ENCODE measurements at places on chromosomes 4 and X.

DNA sequence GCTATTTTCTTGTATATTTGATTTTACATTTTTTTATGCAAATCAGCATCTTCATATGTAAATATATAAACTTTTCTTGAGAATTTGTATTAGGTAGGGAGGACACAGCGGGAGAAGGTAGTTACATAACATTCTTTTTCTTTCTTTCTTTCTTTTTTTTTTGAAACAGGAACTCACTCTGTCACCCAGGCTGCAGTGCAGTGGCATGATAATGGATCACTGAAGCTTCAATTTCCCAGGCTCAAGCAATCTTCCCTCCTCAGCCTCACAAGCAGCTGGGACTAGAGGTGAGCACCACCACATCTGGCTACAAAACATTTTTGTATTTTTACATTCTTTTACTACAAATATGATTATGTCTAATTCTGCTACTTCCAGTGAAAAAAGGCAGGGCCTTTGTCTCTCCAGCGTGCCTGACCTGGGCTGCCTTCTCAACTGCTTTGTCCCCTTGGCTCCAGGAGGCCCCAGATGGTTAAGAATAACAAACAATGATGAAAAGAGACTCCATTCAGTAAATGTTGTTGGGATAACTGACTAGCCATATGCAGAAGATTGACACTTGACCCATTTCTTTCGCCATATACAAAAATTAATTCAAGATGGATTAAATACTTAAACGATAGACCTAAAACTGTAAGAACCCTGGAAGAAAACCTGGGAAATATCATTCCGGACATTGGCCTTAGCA is 46.5 kb upstream of the FAT4 start:
- no peak for DNase-seq

- DNase-seq: no peak
Observed at GRCh38 chr4:16297003-16297402, 70.7 kb upstream of the TAPT1 start.

DNA sequence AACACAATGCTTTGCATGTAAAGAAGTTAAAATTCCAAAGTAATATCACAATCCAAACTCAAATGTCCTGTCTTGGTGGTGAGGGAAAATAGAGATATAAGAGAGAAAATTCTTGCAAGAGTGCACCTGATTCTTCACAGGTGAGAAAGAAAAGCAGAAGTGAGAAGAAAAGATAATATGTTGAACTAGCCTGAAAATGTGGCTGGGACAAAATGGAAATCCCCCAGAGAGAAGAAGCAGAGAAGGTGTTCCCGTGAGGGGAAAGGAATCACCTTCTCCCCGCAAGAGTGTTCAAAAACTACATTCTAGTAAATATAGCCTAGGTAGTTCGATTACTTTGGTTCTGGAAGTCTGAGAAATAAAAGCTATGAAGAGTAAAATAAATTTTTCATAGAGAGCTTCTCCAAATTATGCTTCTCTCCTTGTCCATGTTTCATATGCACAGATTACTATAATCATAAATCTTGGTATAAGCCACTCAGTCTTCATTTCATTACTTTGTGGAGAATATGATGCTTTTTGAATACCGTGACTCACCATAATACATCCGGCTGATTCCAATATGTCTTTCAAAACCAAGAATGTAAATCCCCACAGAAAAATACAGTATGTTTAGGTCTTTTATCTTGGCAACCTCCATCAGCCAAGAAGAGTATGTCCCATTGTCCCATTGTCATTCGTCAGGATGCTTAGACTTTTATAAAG is 63.1 kb downstream of the COX18 start:
- no peak for DNase-seq

DNA sequence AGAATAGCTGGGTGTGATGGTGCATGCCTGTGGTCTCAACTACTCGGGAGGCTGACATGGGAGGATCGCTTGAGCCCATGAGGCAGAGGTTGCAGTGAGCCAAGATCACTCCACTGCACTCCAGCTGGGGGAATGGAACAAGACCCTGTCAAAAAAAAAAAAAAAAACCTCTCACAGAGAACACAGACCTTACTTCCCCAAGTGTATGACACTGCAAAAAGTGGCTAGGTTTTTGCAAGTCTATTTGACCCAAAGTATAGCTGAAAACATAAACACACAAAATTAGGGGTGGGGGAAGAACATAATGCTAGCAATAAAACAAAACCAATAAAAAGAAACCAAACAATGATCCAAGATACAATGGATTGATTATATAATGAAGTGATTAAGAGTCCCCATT is 6.7 kb downstream of the LAMP2 start:
- no peak for DNase-seq

- DNase-seq: no peak
Observed at GRCh38 chrX:72466493-72466892, 106.2 kb downstream of the HDAC8 start.

- DNase-seq: no peak
Observed at GRCh38 chrX:42027367-42028000, 104.1 kb upstream of the CASK start.

- no peak for DNase-seq
Observed at GRCh38 chrX:149641835-149642234, 10.2 kb upstream of the TMEM185A start.

GRCh38 chr4:126899331-126899801 is 733.4 kb upstream of the INTU start:
- DNase-seq: no peak

DNA sequence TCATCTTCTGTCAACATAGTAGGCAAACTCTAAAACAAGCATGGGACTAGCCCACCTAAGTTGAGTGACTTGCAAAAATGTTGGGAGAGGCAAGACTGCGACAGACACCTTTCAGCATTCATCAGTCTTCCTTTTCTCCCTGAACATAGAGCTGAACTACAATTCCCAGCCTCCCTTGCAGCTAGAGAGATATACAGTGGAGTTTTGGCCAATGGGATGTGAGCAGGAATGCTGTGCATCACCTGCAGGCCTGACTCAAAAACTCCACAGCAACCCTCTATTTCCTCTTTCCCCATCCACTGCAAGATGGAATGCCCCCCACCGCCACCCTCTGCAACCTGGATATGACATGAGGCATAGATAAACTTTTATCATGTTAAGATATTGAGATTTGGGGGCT is 66.5 kb downstream of the PDHA1 start:
- DNase-seq: no peak

DNA sequence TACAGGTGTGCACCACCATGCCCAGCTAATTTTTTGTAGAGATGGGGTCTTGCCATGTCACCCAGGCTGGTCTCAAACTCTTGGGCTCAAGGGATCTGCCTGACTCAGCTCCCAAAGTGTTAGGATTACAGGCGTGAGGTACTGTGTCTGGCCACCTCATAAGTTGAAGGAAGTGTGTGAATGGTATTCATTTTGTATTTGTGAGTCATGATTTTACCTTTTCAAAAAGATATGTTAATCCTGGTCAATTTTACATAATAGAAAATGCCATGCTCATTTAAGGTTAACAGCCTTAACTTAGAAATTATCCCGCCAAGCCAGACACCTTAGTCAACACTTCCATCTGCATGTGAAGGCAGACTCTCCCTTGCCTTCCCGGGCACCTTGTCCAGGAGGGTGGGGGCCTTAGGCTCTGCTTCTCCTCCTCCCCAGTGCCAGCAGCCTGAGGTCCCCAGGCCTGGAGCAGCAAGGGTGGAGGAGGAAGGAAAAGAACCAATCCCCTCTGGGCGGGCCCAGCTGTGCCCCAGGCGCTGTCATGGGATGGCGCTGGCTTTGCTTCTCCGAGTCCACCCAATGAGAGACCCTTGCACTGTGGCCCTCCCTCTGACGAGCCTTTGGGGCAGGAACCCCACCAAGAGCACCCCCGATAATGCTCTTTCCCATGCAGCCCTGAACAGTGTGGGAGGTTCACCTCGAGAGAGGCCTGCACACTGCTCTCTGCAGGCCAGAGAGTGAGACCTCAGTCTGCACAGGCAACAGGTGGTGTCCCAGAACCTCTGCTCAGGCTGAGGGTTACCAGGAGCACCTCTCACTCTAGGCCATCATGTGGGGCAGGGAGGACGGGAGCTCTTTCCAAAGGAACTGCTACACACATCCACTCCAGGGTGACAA is 37.3 kb downstream of the RNF212 start:
- no peak for DNase-seq

DNA sequence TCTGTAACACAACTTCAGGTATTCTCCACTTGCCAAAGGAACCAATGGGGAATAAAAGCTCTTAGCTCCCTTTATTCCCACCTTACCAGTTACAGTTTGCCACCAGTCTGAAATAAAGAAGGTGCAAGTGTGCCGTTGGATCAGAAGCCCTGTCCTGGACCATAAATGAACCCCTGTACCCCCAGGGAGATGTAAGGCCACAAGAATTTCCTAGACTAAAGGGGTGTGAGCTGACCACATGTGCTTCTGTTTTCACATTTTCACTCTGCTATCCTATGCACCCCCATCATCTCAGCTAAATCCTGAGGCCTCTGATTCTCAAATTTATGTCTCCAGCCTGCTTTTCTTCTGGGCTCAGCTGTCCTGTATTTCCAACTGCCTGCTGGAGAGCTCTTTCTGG is 221.2 kb downstream of the SPRY1 start:
- DNase-seq: no peak

- no peak for DNase-seq
Observed at GRCh38 chrX:42530027-42530426, 247.9 kb downstream of the PPP1R2C start.

DNA sequence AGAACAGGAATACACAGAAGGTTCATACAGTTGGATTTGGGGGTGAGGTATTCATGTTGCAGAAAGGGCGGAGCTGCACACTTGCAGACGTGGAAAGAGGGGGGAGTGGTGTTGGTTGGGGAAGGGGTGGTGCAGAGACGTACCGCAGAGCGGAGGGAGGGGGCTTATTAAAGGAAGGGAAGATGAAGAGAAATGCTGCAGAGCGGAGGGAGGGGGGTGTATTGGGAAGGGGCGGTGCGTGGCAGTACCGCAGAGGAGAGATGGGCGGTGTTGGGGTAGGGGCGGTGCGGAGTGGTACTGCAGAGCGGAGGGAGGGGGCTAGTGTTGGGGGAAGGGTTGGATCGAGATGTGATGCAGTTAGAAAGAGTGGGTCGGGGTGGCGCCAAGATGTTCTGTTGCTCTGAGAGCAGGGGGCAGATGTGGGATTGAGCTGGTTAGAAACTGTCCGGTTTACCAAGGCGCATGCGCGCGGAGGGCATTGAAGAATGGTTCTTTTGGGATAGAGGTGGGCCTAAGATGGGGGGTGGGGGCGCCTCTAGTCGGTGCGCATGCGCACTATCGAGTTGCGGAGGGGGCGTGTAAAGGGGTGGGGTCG is 900 bp downstream of the TRO start:
- peak; percentile 35 for DNase-seq

DNA sequence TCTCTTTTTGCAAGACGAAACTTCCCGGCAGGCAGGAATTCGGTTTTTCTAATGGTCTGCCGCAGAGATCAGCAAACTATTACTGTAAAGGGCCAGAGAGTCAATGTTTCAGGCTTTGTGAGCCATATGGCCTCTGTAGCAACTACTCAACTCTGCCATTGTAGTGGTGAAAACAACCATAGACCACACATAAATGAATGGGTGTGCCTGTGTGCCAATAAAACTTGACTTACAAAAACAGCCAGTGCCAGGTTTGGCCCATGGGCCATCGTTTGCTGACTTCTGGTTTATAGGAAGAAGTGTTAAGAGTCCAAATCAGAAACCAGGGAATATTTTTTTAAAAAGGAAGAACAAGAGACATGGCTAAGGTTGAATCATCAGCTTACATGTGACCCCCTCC is 163.0 kb downstream of the SH3KBP1 start:
- DNase-seq: no peak

DNA sequence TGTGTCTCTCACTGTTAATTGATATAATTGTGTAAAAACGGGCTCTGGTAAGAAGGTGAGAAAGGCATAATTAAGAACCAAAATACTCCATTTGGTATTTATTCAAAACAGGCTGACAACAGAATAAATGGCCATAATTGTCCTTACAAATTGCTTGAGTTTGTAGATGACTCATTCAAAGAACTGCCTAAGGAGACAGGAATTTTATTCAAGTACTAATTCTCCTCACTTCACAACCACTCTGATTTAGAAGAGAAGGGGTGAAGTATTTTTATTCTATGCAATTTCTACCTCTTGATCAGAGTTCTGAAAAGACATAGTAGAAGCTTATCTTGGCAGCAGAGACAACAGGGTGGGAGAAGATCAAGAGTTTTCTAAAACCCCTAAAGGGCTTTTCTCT is 43.1 kb downstream of the ATP11C start:
- no peak for DNase-seq

DNA sequence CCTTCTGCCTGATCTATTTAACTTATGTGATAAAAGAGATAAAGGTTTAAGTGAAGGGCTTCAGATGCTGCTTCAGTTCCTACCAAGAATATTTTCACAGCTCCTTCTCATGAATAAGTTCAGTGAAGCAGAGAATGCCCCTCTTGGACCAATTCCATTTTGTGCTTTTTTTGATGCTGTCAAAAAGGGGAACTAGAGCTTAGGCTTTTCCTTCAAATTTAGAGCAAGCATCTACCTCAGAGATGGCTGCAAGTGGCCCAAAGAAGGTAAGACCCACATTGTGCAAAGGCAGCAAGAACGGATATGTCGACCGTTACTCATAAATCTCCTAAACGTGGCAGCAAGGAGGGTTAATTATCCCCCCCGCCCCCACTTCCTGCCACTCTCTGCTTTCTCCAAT is 4.5 kb downstream of the CHRDL1 start:
- DNase-seq: no peak

GRCh38 chr4:97953171-97953941 is 189.9 kb downstream of the STPG2 start:
- no peak for DNase-seq

GRCh38 chrX:50067435-50068284 is 133.1 kb downstream of the AKAP4 start:
- DNase-seq: peak; percentile 30

DNA sequence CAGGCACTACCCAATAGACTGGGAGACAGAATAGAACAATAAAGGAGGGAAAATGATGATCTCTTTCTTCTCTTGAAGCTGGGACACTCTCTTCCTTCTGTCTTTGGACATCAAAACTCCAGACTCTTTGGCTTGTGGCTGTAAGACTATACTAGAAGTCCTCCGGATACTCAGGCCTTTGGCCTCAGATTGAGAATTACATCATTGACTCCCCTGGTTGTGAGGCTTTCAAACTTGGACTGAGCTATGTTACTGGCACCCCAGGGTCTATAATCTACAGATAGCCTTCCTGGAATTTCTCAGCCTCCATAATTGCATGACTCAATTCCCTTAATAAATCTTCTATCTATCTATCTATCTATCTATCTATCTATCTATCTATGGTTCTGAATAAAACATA is 294.2 kb upstream of the CT83 start:
- DNase-seq: no peak

GRCh38 chr4:169443748-169444147 is 168.6 kb downstream of the NEK1 start:
- DNase-seq: no peak

DNA sequence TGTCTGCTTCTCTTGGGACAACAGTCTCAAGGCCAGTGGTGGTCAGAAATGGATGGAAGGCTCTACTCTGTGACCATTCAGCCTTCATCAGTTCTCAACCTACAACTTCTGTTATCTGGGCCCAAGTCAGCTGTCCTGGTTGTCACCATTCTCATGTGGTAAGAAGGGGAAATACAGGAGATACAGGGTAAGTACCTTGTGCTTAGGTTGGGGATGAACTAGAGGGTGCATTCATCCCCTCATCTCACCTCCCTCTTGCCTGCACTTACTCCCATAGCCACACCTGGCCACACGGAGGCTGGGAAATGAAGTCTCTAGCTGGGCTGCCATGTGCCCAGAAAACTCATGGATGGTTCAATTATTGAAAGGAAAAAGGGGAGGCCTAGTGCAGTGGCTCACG is 44.9 kb downstream of the FAM184B start:
- no peak for DNase-seq

GRCh38 chrX:22542641-22543040 is 269.9 kb downstream of the CBLL2 start:
- DNase-seq: no peak

GRCh38 chrX:11290416-11291102 is 2.7 kb upstream of the AMELX start:
- DNase-seq: no peak

Measured in hippocampal formation (tissue), 2 donors.